ENCODE measurements at places on chromosomes 6 and 20. TPM values are rescaled to one million over a fixed set of nuclear protein-coding genes. Genes with fewer than 3 reads are reported as not detected.
A peak's percentile ranks its signal among the peaks of the same experiment; 100 is the strongest.

Gene ATP6V1G2
- total RNA-seq, result 0.98 TPM

Gene TDRD6
- total RNA-seq, result not detected

Gene MYT1
- total RNA-seq, result 0.41 TPM

Gene RIPOR3
- 92.5 TPM for total RNA-seq

Gene LST1
- total RNA-seq, result not detected

Gene KCTD20
- 41.6 TPM for total RNA-seq

GRCh38 chr20:63290677-63291472 lies 2.1 kb upstream of the COL20A1 start:
- H3K36me3 ChIP-seq, result no peaks in the 10 kb centered on the region
- no peak overlapping the region for H3K27ac ChIP-seq
- H3K27me3 ChIP-seq, result no peaks in the 10 kb centered on the region
- peaks cover 13% of the 10 kb centered on the region for H3K4me1 ChIP-seq

DNA sequence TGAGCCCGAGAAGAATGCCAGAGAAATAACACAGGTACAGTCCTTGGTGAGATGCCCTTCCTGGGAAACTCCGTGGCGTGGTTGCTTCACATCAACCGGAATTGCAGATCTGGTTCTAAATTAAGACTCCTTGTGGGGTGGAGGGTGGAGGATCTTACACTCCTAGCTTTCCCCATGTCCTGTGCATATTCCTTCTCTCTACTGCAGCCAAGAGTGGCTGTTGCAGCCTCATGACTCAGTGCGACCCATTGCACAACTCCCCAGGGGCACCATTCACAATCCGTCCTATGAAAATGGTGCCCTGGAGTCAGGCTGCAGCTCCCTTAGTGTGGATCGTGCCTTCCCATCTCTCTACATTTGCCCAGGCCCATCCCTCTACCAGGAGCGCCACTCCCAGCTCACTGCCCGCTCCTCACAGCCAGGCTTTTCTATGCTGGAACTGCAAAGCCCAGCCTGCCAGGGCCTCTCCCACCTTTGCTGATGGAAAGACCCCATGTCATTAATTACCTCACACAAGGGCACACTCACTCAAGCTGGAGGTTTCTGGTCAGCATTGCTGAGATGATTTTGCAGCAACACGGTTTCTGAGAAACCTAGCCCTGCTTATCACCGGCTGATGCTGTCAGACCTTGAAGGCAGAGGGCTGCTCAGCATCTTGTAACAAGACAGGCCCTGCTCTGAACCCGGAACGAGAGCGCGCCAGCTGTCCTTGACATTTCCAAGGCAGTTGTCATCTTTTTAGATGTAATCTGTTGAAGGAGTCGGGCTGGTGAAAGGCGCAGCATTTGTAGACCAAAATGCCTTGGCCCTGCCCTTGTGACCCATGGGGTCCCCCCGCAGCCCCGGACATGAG lies 39.7 kb downstream of the SIRPA start:
- no peaks in the 10 kb centered on the region for H3K4me1 ChIP-seq
- no peak for DNase-seq
- H3K4me3 ChIP-seq, result no peak overlapping the region
- no peaks in the 10 kb centered on the region for H3K36me3 ChIP-seq
- peaks cover 2% of the 10 kb centered on the region for H3K27me3 ChIP-seq
- H3K27ac ChIP-seq, result no peak overlapping the region

GRCh38 chr6:44966449-44967092 lies 361.6 kb upstream of the RUNX2 start:
- H3K36me3 ChIP-seq, result no peaks in the 10 kb centered on the region
- no peaks in the 10 kb centered on the region for H3K4me1 ChIP-seq
- no peak for DNase-seq

DNA sequence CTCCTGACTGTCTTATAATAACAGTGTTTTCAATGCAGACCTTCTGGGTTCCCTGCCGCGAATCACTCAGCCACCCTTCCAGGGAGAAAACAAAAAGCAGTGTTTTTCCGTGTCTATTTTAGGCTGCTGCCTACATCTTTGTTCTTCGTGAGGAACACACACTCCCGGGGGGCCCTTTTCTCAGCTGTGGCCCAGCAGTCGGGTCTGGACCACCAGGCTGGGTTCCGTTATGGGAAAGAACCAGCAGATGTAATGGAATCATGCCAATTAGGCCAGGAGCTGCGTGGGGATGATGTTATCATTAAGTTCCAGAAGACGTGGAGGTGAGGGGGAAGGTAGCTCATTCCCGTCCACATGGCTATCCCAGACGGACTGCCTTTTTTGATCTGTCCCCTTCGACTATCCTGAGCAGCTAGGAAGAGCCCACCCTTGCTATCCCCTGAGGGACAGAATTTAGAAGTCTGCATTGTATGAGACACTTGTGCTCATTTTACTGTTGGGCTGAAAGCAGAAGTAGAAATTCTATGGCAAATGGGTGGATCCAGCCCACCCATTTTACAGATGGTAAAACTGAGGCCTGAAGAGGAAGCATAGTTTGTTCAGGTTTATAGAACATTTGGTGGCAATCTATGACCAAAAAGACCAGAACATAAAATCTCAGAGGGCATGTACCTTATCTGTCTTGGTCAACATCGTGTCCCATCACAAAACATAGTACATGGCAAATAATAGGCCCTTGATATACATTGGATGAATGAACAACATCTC lies 54.5 kb downstream of the KCNB1 start:
- no peaks in the 10 kb centered on the region for H3K27me3 ChIP-seq
- H3K27ac ChIP-seq, result no peak overlapping the region
- no peak for DNase-seq
- peaks cover under 1% of the 10 kb centered on the region for H3K4me1 ChIP-seq

- DNase-seq, result no peak
- H3K27ac ChIP-seq, result no peak overlapping the region
Observed at GRCh38 chr6:115948751-115949150, 111.9 kb downstream of the FRK start.

DNA sequence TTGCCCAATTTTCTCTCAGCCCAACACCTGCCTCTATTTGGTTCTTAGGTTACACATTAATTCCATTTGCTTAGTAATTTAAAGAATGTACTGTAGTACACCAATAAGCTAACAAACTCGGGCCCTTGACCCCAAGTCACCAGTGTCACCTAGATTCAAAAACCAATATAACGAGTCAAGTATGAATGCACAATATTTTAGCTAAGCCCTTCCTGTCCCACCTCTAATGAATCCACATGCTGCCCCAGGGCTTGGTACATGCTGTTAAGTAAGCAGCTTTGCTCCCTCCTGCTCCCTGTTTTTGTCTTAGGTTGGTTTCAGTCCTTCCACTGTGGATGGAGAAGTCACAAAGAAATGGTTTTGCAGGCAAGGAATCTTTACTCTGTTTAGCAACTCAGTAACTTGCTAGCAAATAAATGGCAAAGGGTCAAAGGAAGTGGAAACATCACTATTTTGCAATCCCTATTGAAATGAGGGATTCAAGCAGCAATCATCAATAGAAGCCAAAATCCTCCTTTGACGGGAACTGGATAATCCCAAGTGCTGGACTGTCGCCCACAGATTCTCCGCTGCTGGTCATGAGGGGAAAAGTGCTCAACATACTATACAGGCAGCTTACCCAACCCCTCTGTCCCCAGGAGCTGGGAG lies 5.0 kb upstream of the MPC1 start:
- no peak for DNase-seq
- no peaks in the 10 kb centered on the region for H3K27me3 ChIP-seq
- no peak overlapping the region for H3K4me3 ChIP-seq
- H3K36me3 ChIP-seq, result no peaks in the 10 kb centered on the region
- H3K4me1 ChIP-seq, result no peaks in the 10 kb centered on the region

GRCh38 chr6:110512991-110513390 lies 36.6 kb upstream of the SLC22A16 start:
- no peak overlapping the region for H3K27ac ChIP-seq
- no peaks in the 10 kb centered on the region for H3K36me3 ChIP-seq
- H3K4me3 ChIP-seq, result no peak overlapping the region
- peaks cover 15% of the 10 kb centered on the region for H3K4me1 ChIP-seq

- H3K4me3 ChIP-seq, result no peak overlapping the region
- H3K4me1 ChIP-seq, result peaks cover 27% of the 10 kb centered on the region
Observed at GRCh38 chr6:90369024-90369519, 72.4 kb upstream of the BACH2 start.

GRCh38 chr20:19975901-19976300 lies 41.3 kb upstream of the NAA20 start:
- peak overlapping the region; percentile 89 for H3K27ac ChIP-seq
- H3K4me1 ChIP-seq, result peaks cover 49% of the 10 kb centered on the region
- no peaks in the 10 kb centered on the region for H3K27me3 ChIP-seq

DNA sequence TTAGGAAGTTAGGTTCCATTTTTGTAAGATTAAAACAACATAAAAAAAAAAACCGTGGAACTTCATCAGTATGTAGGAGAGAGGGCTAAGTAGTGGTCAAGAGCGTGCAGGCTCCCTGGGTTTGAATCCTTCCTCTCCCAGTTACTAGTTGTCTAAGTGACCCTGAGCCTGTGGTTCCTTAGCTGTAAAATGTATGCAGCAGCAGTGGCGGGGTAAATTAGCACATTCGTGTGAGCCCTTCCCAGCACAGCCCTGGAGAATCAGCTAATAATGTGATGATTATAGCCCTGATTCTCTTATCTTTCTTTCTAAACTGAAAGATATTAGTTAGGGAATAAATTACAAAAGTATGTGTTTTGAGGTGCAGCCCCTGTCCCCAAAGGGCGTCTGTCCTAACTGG lies 32.6 kb downstream of the TM9SF4 start:
- no peak for DNase-seq
- no peak overlapping the region for H3K27ac ChIP-seq
- H3K4me3 ChIP-seq, result no peak overlapping the region
- H3K4me1 ChIP-seq, result no peaks in the 10 kb centered on the region
- no peaks in the 10 kb centered on the region for H3K27me3 ChIP-seq

- no peaks in the 10 kb centered on the region for H3K36me3 ChIP-seq
- H3K4me3 ChIP-seq, result no peak overlapping the region
- peak; percentile 98 for DNase-seq
- peak overlapping the region; percentile 95 for H3K27ac ChIP-seq
- no peaks in the 10 kb centered on the region for H3K27me3 ChIP-seq
- H3K4me1 ChIP-seq, result peaks cover 65% of the 10 kb centered on the region
Observed at GRCh38 chr20:50645253-50646068, 45.9 kb downstream of the RIPOR3 start.

DNA sequence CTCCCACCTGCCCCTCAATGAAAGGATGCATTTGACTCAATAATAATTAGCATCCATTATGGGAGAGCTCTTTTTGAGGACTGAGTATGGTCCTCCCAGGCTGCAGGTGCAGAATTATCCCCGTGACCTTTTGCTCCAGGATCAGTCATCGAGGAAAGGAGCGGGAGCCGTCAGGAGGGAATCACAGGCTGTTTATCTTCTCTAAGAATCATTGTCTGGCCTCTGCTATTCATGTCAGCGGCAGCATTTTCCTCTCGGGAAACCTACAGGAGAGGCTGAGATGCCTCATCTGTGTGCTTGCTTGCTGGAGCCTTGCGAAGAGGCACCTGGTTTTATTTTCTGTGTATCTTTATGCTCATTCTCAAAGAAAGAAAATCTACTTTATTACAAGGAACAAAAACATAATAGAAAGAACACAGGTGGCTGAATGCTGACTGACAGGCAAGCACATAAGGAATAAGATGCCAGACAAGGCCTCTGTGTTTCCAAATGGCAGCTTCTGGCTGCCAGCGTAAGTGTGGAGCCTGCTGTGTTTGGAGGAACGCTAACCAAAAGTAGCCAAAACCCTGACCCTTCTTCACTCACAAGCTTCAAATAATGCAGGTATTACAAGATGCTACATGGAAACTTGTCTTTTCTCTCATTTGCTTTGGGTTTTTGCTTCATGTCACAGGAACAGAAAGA lies 539.1 kb upstream of the MARCKS start:
- no peak overlapping the region for H3K27ac ChIP-seq
- no peak overlapping the region for H3K4me3 ChIP-seq
- H3K27me3 ChIP-seq, result no peaks in the 10 kb centered on the region
- no peak for DNase-seq
- no peaks in the 10 kb centered on the region for H3K4me1 ChIP-seq

GRCh38 chr6:12288211-12288618 lies 1.9 kb upstream of the EDN1 start:
- no peaks in the 10 kb centered on the region for H3K27me3 ChIP-seq
- H3K4me3 ChIP-seq, result peak overlapping the region; percentile 60
- DNase-seq, result no peak
- no peaks in the 10 kb centered on the region for H3K36me3 ChIP-seq
- peak overlapping the region; percentile 83 for H3K27ac ChIP-seq

DNA sequence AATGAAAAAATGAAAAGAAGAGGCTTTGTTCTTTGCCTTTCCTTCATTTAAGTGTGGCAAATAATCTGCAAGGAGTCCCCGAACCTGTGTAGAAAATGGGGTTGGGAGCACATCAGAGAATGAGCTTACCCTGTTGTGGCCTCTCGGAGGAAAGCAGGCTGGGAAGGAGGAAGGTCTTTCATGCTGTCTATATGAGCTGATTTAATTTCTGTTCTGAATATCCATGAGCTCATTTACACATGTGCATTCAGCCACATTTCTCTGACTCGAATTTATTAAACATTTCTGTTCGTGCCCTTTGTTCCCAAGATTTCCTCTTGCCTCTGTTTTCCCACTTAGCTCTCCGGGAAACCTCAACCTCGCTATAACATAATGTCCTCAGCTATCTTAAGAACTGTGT lies 584.4 kb upstream of the CDH4 start:
- H3K27ac ChIP-seq, result no peak overlapping the region
- no peak overlapping the region for H3K4me3 ChIP-seq
- no peaks in the 10 kb centered on the region for H3K4me1 ChIP-seq
- no peak for DNase-seq

- no peaks in the 10 kb centered on the region for H3K36me3 ChIP-seq
- no peak overlapping the region for H3K27ac ChIP-seq
- no peak overlapping the region for H3K4me3 ChIP-seq
- H3K27me3 ChIP-seq, result no peaks in the 10 kb centered on the region
- DNase-seq, result no peak
Observed at GRCh38 chr20:46951405-46951804, 56.8 kb downstream of the EYA2 start.

DNA sequence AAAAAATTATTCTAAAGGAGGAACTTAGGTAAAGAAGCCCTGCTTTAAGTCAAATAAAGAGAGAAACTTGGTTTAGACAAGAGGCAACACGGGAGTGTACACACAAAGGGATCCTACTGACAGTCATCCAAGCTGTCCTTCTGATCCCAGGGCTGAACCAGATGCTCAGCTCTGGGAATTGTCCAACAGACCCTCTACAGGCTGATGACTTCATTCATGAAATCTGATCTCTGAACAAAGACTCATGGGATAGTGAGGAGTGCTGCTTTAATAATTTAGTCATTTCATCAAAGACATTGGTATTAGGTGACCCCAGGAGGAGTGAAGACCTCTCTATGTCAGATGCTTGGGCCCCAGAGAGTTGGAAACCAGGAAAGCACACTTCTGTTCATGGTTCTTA lies 65.6 kb upstream of the ARMH2 start:
- H3K4me1 ChIP-seq, result no peaks in the 10 kb centered on the region
- peaks cover 20% of the 10 kb centered on the region for H3K27me3 ChIP-seq

DNA sequence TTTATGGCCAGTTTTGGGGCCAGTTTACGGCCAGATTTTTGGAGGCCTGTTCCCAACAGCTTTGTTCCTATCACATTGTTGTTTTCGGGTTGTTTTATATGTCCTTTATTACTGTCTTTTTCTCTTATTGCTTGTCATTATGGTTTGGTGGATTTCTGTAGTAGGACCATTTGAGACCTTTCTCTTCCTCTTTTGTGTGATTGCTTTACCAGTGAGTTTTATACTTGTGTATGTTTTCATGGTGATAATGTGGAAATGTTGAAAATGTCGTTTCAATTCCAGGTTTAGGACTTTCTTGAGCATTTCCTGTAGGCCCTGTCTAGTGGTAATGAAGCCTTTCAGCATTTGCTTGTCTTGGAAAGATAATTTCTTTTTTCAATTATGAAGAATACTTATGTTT lies 17.8 kb downstream of the HLA-B start:
- no peak overlapping the region for H3K4me3 ChIP-seq
- no peaks in the 10 kb centered on the region for H3K27me3 ChIP-seq
- no peaks in the 10 kb centered on the region for H3K4me1 ChIP-seq
- no peak for DNase-seq
